ENCODE measurements at places on chromosomes 4 and X. TPM values are rescaled to one million over a fixed set of nuclear protein-coding genes. Genes with fewer than 3 reads are reported as not detected.
A peak's percentile ranks its signal among the peaks of the same experiment; 100 is the strongest.

GEMIN8 gene
- total RNA-seq, result 16.5 TPM

GC gene
- 0.21 TPM for total RNA-seq

ODAPH gene
- not detected for total RNA-seq

TRIM2 gene
- total RNA-seq, result 64.3 TPM

BEND2 gene
- total RNA-seq, result not detected

ADGRL3 gene
- 15.2 TPM for total RNA-seq

- DNase-seq, result no peak
Measured at GRCh38 chr4:1042352-1043055, 31.1 kb downstream of the FGFRL1 start.

- no peak for DNase-seq
Measured at GRCh38 chr4:53240573-53240972, 125.3 kb downstream of the SCFD2 start.

DNA sequence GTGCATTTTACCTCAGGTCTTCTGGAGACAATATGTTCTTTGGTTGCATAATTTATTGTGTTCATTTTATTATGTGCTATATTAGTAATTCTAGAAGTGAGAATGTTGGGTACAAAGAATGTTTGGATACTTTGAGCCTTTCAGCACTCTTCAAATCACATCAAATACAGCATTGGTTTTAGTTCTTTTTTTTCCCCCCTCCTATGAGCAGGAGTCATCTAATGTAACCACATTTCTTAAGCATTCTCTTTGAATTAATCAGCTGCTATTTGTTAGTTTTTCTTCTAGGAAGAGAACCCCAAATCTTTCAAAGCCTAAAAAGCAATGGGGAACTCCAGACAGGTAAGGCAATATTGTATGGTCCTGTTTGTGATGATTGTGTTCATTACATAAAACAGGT, 46.7 kb downstream of the ARL9 start:
- DNase-seq, result no peak

- peak; percentile 18 for DNase-seq
Measured at GRCh38 chr4:60562334-60562733, 637.8 kb upstream of the ADGRL3 start.

GRCh38 chr4:75672461-75673026, 667 bp downstream of the G3BP2 start:
- DNase-seq, result peak; percentile 67

DNA sequence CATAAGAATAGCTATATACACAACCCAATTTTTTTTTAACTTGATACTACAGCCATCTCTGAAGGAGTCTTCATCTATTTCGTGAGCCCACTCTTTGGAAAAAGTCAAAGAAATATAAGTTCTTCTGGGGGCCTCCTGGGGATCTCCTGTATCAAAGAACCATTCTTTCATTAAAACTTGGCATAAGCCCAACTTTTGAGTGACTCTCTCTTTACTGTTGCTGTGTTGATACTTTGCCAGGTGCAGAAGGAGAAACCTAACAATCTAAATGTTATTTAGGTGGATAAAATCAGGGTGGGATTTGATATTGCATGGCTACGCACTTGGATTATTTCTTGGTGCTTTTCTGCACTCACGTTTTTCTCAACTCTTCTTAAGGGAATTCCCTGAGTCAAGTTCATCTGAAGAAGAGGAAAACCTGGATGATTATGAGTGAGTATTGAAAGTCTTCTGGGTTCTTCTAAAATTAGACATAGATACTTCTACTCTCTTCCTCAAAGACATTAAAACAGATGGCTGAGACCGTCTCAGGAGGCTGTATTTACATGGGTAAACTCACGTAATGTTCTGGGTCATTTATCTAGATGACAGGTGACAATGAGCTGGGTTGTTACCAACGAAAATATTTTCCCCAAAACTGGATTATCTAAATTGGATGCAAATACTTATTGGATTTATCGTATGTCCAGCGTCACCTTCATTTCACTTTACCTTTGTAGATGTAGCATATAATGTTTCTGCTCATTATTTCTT, 25.2 kb downstream of the BMX start:
- no peak for DNase-seq

DNA sequence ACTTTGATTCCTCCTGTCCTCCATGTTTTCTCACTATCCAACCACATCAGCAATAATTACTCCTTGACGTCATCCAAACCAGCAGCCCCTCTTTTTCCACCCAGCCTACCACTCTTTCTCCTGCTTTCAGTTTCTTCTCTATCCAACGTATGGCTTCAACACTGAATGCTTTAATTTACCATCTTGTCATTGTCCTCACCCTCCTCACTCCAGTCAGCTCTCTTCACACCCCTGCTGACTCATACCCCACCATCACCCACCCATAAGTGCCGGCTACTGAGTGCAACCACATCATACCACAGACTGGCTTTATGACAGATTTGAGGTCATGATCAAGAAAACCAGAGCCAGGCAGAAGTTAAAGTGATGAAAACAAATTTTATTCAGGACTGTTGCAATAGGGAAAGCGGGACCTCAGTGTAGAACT, 9.8 kb upstream of the ANXA5 start:
- DNase-seq, result no peak

- no peak for DNase-seq
Measured at GRCh38 chr4:169245061-169245460, 25.7 kb downstream of the SH3RF1 start.

DNA sequence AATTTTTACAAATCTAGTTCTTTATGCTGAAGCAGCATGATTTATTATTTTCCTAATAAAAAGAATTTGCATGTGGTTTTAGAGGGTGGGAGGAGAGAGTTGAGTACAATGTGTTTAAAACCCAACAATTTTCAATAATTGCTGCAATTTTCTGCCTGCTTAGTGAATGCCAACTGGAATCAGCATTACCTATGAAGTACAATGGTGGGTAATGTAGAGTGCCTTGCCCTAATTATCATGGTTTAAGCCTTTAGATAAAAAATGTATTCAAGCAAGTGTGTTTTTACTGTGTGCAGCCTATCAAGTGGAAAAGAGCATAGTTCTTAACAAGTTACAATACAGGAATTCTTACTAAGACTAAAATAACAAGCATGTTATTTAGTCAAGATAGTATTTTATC, 77.9 kb upstream of the ANKRD50 start:
- DNase-seq, result no peak

- no peak for DNase-seq
Measured at GRCh38 chrX:153665726-153666306, 7.8 kb downstream of the PNCK start.

DNA sequence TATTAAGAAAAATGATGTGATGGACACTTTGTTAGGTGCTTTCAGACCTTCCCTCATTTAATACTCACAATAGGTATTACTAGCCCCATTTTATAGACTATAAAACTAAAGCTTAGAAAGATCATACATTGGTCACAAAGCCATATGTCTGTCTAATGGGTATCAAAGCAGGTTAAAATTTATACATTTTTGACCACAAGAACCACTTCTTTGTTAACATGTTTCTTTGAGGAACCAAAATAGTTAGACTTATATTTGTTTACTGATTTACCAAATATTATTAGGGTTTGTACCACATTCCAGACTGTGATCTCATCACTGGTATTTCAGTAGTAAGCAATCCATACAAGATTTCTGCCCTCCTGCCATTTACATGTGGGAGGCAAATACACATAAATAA, 363.3 kb downstream of the NAF1 start:
- no peak for DNase-seq

GRCh38 chrX:74420196-74421035, 877 bp upstream of the SLC16A2 start:
- DNase-seq, result peak; percentile 84

DNA sequence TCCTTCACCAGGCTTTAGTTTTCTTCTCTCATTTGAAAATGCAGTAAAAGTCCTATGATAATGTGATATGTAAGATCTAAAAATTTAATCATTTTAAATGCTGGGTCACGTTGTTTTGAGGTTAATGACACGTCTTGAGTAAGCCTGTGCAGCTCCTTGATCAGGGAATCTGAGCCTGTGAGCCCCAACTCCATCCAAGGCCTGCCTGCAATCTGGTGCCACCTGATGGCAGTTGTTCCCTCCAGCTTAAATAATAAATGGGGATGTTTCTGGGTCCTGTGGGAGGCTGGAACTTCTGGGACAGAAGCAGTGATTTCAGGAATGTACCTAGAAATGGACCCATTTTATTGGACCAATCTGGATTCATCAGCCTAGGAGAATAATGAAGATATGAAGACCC, 455.4 kb upstream of the ADGRL3 start:
- DNase-seq, result peak; percentile 51

DNA sequence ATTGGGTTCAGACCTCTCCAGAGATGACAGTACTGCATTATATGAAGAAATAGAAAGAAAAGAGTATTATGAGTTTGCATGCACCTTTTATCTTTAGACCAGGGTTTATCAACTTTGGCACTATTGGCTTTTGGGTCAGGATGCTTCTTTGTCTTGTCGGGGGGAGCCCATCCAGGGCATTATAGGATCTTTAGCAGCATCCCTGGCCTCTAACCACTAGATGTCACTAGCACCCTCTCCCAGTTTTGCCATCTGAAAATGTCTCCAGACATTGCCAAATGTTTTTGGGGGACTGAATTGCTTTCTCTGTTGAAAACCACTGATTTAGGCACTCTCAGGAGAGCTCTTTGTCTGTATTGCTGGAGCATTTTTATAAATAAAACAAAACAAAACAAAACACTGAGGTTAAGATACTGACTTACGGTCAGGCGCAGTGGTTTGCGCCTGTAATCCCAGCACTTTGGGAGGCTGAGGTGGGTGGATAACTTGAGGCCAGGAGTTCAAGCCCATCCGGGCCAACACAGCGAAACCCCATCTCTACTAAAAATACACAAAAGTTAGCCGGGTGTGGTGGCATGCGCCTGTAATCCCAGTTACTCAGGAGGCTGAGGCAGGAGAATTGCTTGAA, 23.6 kb downstream of the CA5B start:
- DNase-seq, result peak; percentile 70

- no peak for DNase-seq
Measured at GRCh38 chrX:41118156-41118555, 32.9 kb downstream of the USP9X start.

DNA sequence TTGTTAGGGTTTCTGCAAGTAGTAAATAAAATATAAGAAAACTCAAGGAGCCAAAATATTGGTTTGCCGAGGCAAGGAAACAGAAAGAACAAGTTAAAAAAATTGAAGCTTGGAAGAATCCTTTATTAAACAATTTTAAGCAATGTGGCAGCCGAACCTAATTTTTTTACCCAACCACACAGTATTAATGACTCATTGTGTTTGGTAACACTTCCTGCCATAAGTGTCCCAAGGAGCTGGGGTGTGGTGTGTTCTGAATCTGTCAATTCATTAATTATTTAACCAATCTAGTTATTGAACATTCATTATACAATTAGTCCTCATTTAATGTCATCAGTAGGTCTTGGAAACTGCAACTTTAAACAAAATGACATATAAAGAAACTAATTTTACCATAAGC, 19.3 kb upstream of the CPE start:
- DNase-seq, result no peak

- no peak for DNase-seq
Measured at GRCh38 chrX:10286195-10286594, 129.4 kb downstream of the CLCN4 start.

- peak; percentile 76 for DNase-seq
Measured at GRCh38 chrX:147675819-147676218, 235.9 kb upstream of the FMR1 start.

DNA sequence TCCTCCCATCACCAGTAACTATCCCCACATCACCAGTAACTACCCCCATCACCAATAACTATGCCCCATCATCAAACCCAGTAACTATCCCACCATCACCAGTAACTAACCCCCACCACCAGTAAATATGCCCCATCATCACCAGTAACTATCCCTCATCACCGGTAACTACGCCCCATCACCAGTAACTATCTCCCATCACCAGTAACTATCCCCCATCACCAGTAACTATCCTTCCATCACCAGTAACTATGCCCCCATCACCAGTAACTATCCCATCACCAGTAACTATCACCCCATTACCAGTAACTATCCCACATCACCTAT, 2.9 kb downstream of the ASMTL start:
- DNase-seq, result no peak

- DNase-seq, result no peak
Measured at GRCh38 chrX:154356596-154356995, 17.8 kb downstream of the FLNA start.

DNA sequence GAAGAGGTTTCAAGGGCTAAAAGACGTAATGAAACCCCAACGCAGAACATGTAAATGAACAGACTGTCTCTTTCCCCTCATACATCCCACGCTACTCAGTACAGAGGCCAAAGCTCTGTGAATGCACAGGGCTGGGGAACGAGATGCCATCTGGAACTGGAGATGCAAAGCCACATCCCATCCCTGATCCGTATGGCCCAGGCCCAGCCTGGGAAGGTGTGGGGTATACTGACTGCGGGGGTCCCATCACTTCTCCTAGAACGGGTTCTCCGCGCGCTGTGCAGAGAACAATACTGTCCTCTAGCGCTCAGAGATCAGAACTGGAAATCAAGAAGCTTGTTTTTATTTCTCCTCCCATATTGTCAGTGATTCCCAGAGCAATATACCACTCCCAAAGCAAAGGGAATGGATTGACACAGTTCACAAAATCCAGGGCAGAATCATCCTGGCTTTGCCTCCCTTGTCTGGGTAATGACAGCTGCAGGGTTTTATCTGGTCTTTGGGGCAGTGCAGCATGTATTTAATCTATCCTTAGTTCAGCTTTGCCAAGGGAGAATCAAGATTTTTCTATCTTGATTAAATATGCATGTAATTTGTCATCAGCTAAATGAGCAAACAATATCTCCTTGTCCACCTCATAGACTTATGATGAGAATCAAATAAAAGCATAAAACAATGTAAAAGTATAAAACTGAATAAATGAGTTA, 47.3 kb upstream of the TLR3 start:
- peak; percentile 90 for DNase-seq

GRCh38 chr4:78640714-78641113, 89.1 kb downstream of the ANXA3 start:
- DNase-seq, result no peak

GRCh38 chr4:159238631-159239030, 135.8 kb downstream of the RAPGEF2 start:
- DNase-seq, result no peak
